ENCODE measurements at places on chromosomes 2 and 18.

- DNase-seq: no peak
Measured at GRCh38 chr18:54181856-54182602, 42.4 kb downstream of the MBD2 start.

DNA sequence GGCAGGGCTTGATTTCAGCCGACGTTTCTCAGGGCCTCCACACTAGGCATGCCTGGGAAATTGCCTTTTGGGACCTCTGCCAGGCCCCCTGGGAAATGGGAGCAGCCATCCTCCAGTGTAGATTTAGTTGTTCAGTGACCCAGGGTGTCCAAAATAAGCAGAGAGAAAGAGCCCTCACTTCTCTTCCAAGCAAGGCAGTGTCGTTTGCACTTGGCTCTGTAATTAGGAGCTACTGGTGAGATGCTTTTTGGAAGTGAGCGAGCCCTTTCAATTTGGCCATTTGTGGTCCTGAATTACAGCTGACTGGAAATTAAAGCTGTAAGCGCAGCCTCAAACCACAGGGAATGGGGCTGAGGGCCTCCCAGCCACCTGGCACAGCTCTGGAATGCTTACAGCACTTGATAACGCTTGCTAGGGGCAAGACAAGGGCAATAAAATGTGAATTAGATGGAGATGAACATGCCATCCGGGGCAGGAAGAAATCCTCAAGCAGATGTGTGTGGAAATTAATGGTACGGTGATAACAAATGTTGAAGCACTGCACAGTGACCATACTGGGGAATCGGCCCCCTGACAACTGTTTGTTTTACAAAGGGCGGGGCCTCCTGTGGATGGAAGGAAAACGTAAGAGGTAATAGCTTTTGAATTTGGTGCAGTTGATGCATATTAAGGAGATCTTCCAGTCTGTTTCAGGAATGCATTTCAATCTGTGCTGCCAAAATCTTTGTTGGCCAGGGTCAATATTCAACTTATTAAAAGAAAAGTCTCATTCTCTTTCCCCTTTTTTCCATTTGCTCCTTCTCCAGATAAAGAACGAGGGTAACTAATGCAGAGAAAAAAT lies 173.1 kb downstream of the UXS1 start:
- DNase-seq: no peak

- DNase-seq: no peak
Measured at GRCh38 chr2:51237626-51238271, 205.8 kb upstream of the NRXN1 start.

GRCh38 chr2:118752762-118753429 lies 94.6 kb downstream of the EN1 start:
- DNase-seq: no peak

DNA sequence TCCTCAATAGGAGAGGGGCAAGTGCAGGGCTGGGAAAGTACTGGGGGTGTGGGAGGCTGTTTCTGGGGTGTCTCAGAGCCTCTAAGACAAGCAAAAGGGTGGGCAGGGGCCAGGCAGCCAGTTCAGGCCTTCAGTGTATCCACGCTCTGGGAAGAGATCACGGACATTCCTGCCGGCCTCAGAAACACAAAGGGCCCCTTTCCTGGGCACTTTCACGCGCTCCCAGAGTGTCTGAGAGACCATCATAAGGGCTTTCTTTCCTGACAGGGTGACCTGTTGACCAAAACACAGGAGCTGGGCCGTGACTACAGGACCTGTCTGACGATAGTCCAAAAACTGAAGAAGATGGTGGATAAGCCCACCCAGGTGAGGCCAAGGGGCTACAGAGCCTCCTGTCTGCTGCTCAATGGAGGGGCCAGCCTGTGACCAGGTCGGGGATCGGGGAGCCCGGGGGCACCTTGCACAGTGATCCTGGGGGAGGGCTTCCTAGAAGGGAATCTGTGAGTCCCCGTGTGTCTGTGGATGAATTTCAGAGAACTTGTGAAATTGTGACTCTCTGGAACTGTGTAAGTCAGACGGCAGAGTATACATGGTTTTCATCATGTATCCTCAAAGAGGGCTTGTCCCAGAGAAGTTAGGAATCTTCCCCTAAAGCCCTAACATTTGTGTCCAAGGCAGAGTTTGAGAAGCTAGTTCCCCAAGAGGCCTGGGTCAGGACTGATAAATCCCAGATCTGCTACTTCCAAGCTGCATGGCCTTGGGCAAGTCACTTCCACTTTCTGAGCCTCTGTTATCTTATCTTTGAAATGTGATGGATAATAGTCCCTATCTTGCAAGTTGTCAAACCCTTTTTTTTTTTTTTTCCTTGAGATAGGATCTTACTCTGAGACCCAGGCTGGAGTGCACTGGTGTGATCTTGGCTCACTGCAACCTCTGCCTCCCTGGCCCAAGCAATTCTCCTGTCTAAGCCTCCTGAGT lies 1.8 kb downstream of the GNLY start:
- no peak for DNase-seq

DNA sequence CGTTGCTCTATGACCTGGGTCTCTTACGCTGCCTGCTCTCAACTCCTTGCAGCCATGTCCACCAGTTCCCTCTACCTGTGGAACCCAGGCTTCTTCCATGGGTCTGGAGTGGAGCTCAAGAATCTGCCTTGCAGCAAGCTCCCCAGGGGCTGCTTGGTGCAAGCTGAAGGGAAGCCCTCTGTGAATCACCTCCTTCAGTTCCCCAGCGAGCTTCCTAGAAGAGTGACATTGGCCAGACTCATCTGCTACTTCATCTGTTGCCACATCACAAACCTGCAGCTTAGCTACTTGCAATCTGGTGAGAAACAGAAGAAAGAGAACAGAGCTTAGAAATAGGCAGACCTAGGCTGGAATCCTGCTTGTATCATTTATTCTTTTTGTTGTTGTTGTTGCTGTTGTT lies 9.8 kb upstream of the EFR3B start:
- no peak for DNase-seq

- DNase-seq: no peak
Measured at GRCh38 chr2:165466386-165466785, 3.1 kb upstream of the CSRNP3 start.

DNA sequence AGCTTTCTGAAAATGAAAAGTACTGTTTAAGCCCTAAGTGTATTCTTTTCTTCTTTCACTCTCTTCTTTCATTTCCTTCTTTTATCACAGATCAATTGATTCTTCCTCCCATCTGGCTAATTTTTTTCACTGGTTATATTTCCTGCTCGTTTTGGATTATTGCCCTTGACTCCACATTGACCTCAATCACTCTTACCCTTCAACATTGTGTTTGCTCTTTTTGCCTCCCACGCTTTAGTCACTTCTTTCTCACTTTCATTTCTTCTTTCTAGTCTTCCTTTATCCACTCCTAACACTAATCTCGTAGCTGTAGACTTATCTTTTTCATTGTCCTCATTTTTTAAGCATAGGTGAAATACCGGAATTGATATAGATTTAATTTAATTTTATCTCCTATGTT lies 320.3 kb upstream of the VRK2 start:
- no peak for DNase-seq

DNA sequence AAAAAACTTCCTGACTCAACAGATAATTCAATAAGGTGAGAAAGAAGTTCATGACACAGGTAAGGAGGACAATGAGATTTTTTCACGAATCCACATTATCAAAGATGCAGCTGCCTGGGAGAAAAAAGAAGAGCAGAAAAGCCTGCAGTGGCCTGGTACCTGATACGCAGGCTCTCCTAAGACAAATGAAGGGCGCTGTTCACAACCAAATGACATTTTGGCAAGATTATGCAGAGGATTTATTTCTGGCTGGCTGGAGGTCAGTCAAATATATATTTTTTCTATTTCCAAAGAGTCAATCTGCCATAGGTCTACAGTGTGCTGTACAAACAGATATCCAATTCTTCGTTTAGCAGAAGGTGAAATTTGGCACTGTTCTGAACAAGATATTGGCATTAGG lies 257.3 kb downstream of the STK39 start:
- peak; percentile 38 for DNase-seq

DNA sequence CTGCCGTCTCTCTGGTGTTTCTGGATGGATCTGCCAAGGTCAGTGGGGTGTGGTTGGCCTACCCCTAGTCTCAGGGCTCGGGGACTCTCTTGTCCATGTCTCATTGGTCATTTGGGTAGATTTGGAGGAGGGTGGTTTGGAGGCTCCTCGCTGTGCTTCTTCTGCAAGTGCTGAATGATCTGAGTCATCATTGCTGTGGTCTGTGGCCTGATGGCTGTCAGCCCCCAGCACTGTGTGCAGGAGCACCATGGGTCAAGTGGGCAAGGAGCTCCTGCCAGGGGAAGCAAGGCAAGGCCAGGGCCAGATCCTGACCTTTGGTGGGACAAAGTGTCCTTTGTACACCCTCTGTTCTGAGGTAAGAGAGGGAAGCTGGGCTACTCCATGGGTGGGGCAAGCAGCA lies 221.8 kb downstream of the FHOD3 start:
- DNase-seq: no peak

DNA sequence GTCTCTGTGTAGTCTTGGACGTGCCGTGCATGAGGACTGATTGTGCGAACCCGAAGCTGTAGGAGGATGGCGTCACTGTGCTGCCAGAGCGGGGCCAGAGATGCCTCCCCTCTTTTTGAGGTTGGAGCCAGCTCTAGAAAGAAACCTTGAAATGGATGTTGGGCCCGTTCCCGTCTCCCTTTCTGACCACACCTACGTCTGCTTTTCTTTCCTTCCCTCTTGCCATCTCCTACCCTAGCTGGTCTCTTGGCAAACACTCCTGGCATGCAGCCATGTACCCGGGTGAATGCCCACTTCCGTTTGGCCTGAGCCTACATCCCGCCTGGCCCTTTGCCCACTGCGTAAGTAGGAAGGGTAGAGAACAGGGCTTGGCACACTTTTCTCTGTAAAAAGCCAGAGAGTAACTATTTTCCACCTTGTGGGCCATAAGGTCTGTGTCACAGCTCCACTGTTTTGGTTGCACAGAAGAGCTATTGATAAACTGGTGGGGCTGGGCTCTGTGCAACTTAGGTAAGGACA lies 37.4 kb downstream of the SH3BP4 start:
- DNase-seq: peak; percentile 98

DNA sequence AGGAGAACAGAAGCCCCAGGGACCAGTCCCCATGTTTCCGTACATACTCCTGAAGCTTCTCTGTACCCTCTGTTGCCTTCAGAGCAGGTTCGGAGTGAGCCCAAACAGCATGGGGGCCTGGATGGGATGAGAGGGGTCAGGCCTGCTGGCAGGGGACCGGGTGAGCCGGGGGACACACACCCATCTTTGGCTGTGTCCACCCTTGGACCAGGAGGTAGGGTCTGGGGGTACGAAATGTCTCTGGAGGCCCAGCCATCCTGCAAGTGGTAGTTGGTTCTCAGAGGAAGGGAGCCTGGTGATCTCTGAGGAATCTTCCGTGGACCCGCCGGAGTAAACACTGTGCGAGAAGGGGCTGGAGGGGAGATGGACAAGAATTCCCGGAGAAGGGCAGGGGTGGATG lies 15.3 kb downstream of the FBLN7 start:
- DNase-seq: no peak

GRCh38 chr18:5466256-5466655 lies 77.5 kb downstream of the EPB41L3 start:
- DNase-seq: no peak

GRCh38 chr18:7304061-7304370 lies 73.1 kb downstream of the LRRC30 start:
- DNase-seq: no peak

- DNase-seq: peak; percentile 5
Measured at GRCh38 chr18:32200766-32201165, 10.9 kb downstream of the MEP1B start.

DNA sequence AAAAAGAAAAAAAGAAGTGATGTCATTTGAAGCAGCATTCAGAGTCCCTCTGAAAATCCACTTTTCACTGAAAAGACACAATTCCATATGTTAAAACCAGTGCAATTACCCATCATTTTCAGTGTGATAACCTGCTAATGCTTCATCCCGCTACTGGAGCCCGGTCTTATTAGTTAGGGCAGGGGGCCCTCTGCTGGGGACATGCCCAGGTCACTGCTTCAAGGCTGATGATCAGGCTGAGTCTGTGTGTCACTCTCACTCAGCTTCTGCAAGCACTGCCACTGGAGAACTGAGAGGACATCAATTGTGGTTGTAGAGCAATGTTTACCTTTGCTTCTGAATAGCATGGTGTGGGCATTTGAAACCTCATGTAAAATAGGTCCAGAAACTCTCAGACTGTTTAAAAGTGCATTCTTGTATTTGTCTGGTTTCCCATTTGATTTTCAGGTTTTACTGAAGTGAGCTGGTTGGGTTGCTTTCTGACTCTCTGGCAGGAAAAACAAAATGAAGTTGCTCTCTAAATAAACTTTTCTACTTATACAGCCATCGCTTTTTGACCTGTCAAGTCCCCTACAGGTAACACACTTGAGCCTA lies 49.2 kb upstream of the NXPH2 start:
- peak; percentile 9 for DNase-seq

DNA sequence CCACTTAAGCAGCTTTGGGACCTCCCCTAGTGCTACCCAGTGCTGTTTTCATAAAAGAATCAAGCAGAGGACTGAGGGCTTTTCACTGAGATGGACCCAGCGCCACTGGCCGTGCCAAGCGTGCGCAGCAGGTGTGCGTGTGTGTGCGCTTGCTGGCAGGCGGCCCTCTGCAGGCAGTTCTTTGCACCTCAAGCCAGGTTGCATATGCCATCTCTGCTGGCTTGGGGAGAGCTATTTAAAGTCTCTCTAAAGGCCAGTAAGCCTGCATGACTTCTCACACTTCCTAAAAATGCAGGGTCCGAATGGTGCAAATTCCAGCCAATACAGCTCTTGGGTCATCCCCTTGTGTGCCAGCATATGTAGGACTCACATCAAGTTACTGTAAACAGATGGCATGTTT lies 255.5 kb downstream of the RNF152 start:
- DNase-seq: peak; percentile 19

- DNase-seq: no peak
Measured at GRCh38 chr2:234846599-234847363, 105.0 kb upstream of the SH3BP4 start.

- no peak for DNase-seq
Measured at GRCh38 chr2:168490015-168490874, 34.2 kb downstream of the CERS6 start.

DNA sequence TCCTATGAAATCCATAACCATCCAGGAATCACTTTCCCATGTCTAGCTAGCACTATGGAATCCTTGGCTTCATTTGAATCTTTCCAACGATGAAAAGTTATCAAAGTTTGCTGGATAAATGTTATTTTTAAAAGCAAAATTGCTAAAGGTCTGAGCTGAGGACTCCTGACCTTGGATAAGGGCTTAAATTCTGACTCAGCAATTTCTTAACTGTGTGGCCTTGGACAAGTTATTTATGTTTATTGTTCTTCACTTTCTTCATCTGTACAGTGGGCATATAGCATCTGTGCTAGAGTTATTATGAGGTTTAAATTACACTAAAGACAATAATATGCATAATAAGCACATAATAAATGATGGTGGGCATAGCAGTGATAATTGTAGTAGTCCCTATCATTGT lies 227.5 kb downstream of the KCNS3 start:
- no peak for DNase-seq

- no peak for DNase-seq
Measured at GRCh38 chr2:26580151-26580550, 61.0 kb downstream of the CIB4 start.

GRCh38 chr18:58694720-58695468 lies 23.6 kb downstream of the MALT1 start:
- no peak for DNase-seq
